ENCODE measurements at places on chromosomes 6 and 20.

DNA sequence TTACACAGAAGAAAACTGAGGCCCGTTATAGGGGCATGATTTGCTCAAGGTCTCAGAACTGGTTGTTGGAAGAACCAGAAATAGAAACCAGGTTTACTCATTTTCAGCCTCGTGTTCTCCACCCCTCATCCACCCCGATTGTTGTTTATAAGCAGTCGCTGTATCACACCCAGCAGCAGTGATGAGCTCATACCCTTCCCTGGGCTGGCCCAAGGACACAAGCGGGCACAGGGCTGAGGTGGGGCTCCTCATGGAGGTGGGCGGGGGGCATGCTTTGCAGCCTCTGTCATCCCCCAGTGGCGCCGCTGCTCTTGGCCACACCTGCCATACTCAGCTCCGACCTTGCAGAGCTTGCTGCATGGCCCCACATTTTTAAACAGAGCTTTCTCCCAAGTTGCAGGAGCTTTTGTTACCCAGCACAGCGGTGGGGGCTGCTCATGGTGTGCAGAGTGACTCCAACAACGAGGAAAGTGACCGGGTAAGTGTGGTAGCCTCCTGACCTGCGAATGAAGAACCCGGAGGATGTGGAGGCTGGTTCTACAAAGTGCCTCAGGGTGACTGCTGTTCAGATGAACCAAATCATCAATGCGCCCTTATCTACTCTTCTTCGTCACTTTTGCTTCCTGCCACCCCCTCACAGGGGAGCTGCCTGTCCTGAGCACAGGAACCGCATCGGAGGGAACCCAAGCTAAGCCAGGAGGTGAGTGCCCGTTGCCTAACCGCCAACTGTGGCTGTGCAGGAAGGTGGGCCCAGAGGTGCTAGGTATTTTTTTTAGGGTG, 43.6 kb upstream of the NKX2-2 start:
- no peak for DNase-seq

GRCh38 chr6:33992191-33992590, 153.7 kb downstream of the GRM4 start:
- no peak for DNase-seq

DNA sequence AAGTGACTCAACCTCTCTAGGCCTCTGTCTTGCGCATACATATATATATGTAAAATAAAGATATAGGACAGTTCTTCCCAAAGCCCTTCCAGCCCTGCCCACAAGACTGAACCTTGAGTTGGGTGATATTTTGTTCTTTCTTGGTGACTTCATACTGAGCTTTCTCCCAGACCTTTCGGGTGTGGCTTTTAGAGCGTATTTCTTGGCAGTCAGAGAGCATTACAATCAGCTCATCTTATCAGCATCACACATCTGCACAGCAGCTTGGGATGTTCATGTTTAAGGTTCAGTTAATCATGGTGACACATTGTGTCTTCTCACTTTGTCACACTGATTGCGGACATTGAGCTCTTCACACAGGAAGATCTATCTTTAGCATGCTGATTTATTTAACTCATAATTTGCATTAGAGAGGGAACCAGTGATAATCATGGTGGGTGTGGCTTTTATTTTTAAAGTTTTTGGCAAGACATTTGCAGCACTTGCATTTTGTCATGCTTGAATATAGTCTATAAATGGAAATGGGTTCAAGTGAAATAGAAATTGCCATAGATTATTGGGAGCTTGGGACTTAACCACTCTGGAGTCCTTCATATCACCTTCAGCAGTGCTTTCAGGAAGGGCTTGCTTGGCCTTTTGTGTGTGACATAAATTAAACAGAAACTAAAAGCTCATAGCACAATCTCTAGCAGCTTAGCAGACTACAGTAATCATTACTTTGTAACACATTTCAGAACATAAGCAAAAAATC, 8.3 kb downstream of the KIF3B start:
- DNase-seq = no peak

GRCh38 chr6:8679823-8680222, 244.5 kb upstream of the SLC35B3 start:
- DNase-seq = no peak

- no peak for DNase-seq
Observed at GRCh38 chr6:4901386-4902061, 102.3 kb downstream of the RPP40 start.

All from NCI-H2081 (cell line).